CD4-positive, alpha-beta T cell treated with Interleukin-17A for 4 hours (primary cell): ENCODE measurements at places on chromosomes 5 and 9.
A peak's percentile ranks its signal among the peaks of the same experiment; 100 is the strongest.

DNA sequence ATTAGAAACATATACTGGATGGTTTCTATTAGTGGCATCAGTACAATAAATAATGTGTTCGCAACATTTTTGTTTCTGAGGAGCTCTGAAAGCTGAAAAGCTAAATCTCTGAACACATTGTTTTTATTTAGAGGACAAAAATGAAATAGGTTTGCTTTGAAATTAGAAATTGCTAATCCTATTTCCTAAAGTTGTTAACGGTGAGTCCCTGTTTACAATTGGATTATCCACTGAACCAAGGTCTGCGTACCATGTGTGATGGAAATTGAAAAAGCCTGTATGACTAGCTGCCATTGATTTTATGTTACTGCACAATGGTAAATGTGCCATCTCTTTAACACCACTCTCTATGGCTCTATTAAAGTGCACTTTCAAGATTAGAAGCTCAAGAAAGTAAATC lies 297.7 kb upstream of the NUDT12 start:
- no peak for DNase-seq

- no peak for DNase-seq
These were observed 3.3 kb upstream of the ADCY2 start for GRCh38 chr5:7392693-7393024.

- no peak for DNase-seq
These were observed 6.3 kb downstream of the QSOX2 start for GRCh38 chr9:136239135-136239982.

DNA sequence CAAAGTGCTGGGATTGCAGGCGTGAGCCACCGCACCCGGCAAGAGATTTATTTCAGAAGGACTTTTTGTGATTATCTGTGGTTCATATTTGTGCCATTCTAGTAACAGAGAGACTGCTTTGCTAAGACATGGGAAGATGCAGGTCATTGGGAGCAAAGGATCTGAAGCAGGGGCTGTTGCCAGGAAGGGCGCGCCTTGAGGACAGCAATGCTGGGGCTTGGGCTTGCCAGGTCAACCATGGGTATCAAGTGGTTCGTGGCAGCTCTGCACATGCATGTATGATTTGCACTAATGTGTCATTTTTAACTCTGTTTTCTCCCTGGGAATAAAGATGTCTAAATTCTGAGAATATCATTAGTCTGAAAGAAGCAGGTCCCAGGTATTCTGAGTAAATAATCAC lies 17.0 kb downstream of the ADAMTS2 start:
- DNase-seq: no peak

GRCh38 chr5:37478121-37478894 lies 99.2 kb downstream of the WDR70 start:
- DNase-seq: no peak

DNA sequence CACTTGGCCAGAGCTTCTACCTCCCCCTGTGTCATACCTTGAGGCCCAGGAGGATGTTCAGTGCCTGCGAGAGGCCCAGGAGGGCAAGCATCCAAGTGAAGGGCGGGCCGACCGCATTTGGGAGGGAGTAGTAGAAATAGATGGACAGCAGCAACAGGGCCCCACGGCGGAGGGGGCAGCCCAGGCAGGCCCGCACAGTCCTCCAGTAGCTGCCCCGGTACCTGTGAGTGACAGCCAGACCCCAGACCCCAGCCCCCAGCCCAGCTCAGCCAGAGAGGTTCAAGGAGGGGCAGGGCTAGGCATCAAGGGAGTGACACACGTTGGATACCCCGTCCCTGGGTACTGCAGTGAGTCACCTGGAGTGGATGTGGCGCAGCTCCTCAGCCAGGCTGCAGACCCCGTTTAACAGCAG lies 1.4 kb downstream of the STING1 start:
- peak; percentile 78 for DNase-seq

DNA sequence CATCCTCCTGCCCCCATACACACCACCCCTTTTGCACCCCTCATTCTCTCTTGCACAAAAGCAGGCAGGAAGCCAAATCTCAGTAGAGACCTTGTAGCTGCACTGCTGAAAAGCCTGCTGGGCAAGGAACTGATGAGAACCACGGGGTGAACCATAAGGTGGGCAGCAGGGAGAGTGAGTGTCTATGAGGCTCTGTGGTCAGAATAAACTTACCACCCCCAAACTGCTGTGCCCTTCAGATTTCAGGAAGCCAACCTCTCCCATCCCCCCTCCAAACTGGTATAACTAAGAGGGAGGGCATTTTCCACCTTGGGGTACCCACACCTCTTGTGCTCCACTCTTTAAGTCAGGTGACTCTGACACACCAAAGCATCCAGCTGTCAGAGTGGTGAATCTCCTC lies 471.4 kb downstream of the SPOCK1 start:
- no peak for DNase-seq
